CD4-positive, alpha-beta T cell treated with Interleukin-15 for 4 hours (primary cell): ENCODE measurements at places on chromosomes 3 and 15.

GRCh38 chr3:105293441-105293840, 73.3 kb upstream of the ALCAM start:
- no peak for DNase-seq

- no peak for DNase-seq
These were observed 45.1 kb downstream of the DAPK2 start for GRCh38 chr15:64001148-64001547.

DNA sequence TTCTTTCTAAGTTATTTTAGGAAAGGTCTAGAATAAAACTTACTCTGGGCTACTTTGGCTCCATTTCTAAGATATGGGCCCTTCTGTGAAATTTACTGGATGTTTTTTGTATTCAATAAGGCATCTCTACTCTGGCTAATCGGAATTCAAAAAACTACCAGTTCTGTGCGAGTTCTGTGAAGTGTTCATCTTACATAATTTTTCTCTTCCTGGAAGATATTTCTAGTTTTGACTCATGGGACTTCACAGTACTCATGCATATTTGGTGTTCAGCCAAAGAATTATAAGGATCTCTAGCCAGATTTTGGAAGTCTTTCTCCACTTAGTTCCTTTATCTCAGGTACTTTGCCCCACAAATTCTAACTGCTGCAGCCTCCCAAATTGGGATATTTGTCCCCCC, 46.4 kb upstream of the MBNL1 start:
- peak; percentile 71 for DNase-seq

DNA sequence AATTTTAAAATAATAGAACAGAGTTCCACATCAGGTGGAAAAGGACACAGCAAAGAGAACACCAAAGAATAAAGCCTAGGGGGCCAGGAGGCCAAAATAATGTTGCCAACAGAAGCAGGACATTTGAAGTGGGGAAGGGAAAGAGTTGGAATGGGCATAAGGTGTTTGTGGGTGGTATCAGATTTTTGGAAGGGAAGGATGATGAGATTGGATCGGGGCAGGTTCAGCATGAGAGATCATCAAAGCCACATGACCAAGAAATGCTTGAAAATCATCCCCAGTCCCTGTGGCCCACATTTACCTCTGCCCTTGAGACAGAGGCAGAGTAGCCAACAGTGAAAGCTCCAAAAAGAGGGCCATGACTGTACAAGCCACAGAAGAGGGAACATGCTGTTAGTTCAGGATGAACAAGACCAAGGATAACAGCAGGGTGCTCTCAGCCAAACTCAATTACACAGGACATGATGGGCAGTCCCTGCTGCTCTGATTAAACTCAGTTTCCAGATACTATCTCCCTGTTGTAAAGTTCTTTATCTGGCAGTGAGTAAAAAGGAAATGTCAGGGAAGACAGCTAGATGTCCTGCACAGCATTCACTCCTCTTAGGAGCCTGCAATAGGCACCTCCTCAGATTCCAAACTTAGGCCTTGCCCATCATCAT, 32.5 kb downstream of the RAB27A start:
- no peak for DNase-seq

- DNase-seq, result no peak
These were observed 25.6 kb upstream of the GOLGA6L2 start for GRCh38 chr15:23472678-23473077.
